ENCODE measurements at places on chromosomes 2 and 18.

GRCh38 chr2:50746526-50746925 is 285.4 kb downstream of the NRXN1 start:
- no peak for DNase-seq

DNA sequence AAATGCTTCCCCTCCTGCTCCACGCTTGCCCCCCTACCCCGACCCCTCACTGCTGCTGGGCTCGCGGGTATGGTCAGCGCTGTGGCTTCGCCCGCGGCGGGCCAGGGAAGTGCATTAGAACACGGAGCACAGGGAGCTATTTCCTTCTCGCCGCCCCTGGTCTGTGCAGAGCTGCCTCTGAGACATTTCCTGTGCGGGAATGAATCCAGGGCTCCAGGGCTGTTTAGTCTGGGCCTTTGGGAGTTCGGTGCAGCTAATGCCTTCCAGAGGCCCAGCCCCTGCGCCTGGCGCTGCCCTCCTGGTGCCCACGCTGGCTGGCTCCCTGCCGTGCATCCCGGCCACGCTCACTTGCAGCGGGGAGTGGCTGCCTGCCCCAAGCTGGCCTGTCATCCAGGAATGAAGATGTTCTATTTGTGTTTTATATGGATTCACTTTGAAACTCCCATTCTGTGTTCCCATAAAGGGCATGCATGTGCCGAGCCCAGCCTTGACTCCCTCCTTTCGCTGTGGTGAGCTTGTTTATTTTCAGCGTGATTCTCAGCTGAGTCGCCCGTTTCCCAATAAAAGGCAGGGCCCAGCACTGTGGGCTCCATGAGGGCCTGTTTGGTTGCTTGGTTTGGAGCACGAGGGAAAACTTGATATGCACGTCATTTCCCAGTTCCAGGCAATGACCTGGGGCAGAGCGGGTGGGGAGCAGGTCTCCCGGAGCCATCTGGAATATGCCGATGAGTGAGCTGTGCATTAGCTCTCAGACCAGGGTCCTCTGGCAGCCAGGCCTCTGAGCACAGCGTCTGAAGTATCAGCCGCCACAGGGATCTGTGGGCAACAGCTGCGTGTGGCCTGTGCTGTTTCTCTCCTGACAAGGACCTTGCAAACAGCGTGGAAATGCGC is 42.7 kb downstream of the SH3RF3 start:
- DNase-seq = no peak

DNA sequence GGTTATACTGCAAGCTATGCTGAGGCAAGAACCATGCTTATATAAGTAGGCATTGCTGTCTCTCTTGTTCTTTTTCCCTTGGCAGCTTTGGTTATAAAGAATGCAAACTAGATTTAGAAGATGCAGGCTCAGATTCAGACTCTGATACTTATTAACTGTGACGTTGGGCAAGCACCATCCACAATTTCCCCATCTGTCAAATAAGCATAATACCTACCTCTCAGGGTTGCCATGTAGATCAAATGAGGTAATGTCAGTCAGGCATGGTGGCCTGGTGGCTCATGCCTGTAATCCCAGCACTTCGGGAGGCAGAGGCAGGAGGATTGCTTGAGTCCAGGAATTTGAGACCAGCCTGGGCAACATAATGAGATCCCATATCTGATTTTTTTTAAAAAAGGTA is 21.7 kb downstream of the ITGAV start:
- DNase-seq = no peak

DNA sequence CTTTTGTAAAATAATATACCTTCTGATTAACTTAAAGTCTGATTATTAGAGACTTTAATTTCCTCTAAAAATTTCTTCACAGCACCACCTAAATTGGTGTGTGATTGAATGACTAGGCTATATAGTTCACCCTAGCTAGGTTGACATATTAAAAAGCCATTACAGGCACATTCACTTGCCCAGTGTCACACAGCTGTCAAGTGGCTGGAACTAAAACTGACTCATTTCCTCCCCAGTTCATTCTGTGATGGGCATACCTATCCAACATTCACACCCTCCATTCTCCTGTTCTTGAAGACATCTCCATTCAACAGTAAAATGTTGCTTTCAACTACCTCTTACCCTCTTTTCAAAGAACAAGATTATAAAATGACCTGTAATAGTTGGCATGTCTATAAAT is 334.5 kb downstream of the ARHGAP15 start:
- no peak for DNase-seq

DNA sequence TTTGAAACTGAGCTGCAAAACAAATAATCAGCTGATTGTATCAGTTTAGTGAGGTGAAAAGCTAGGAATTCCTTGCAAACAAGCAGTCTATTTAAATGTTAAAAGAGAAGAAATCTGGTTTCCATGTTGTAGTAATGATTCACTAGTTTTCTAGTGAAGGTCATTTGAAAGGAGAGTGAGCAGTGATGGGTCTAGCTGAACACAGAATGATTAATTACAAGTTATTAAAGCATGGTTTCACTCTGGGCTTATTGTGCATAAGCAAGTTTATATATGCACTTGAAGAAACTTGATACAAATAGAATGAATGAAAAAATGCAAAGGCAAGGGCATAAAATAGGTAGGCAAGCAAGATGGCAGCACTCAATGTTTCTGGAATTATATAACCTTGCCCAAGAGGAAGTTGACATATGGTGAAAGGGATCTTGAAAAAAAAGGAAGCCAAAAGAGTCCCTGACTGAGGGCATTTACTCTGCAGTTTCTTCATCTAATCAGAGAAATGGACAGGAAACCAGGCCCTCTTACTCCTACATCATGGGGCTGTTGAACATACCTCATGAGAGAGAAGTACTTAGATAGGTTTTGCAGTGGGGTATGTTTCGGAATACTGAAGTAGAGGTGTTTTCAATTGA is 53.2 kb downstream of the PLCL1 start:
- DNase-seq = no peak

DNA sequence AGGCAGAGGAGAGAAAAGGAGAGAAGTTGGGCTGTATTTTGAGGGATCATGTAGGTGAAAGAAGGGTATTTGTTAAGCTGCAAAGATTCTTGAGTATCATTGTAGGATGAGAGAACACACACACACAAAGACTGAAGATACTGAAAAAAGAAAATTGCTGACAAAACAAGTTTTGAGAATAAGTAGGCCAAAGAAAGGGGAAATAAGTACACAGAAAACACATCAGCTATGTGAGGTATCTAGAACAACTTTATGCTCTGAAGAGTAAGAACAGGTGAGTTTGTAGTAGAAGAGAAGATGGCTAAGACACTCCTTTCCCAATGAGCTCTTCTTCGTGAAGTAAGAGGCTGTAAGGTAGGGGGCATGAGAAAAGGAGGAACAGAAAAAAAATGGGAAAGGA is 28.2 kb downstream of the METTL8 start:
- DNase-seq = no peak

- DNase-seq = no peak
Measured at GRCh38 chr2:1598800-1599199, 145.5 kb downstream of the PXDN start.

GRCh38 chr2:216015722-216016464 is 2.5 kb upstream of the MREG start:
- DNase-seq = peak; percentile 19
